ENCODE measurements at places on chromosomes 11 and 22. TPM values are rescaled to one million over a fixed set of nuclear protein-coding genes. Genes with fewer than 3 reads are reported as not detected.

PAX6 gene
- total RNA-seq, result 0.13 TPM

CYP2D6 gene
- 0.50 TPM for total RNA-seq

KRTAP5-8 gene
- not detected for total RNA-seq

TP53AIP1 gene
- total RNA-seq, result not detected

NCF4 gene
- not detected for total RNA-seq

NAALAD2 gene
- 0.25 TPM for total RNA-seq

C11orf42 gene
- total RNA-seq, result not detected

OR5T2 gene
- not detected for total RNA-seq

ABCC8 gene
- not detected for total RNA-seq

C22orf31 gene
- not detected for total RNA-seq

GRK2 gene
- 46.2 TPM for total RNA-seq

INSC gene
- total RNA-seq, result under 0.01 TPM

All from bladder microvascular endothelial cell (primary cell).